ENCODE measurements at places on chromosomes 11 and 22.

- DNase-seq, result no peak
Measured at GRCh38 chr11:72751116-72752087, 806 bp downstream of the ARAP1 start.

DNA sequence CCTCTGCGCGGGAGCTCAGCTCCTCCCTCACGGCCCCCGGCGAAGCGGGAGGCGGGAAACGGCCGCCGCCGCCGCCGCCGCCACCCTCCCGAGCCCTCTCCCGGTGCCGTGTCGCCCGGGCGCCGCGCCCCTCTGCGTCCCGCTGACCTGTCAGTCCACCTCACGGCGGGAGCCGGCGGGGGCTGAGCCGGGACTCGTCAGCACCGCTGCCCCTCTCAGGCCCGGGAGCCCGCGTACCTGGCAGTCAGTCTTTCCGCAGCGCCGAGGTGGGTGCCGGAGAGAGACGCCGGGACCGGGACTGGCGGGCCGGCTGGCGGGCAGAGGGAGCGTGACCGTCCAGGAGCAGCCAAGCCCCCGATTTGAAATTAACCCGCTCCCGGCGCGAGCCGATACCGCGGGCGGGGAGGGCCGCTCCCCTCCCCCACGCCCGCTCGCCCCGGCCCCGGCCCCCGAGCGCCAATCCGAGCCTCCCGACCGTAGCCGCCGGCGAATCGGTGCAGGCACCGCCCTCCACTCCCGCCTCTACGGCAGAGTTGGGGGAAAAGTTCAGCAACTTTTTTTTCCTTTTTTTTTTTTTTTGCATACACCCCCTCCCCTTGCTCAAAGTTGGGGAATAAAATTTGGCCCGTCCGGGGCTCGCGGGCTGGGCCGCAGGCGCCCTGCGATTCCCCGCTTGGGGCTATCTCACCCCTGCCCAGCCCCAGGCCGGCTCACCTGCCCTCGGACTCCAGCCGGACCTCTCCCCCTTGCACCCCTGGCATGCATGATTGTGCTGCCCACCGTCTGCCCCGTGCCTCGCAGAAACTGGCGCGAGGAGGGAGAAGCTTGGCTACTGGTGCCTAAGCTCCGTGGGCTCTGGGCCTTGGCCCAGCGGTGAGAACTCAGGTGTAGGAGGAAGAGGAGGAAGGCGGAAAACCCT, 774 bp upstream of the E2F8 start:
- DNase-seq, result no peak

- no peak for DNase-seq
Measured at GRCh38 chr11:65786786-65787636, at the start of gene OVOL1. Gene OVOL1, plus strand, starts transcription at chr11:65787063. Its CDS starts 311 bp downstream, at chr11:65787374.

GRCh38 chr11:76601272-76601671, 69.3 kb downstream of the LRRC32 start:
- no peak for DNase-seq

DNA sequence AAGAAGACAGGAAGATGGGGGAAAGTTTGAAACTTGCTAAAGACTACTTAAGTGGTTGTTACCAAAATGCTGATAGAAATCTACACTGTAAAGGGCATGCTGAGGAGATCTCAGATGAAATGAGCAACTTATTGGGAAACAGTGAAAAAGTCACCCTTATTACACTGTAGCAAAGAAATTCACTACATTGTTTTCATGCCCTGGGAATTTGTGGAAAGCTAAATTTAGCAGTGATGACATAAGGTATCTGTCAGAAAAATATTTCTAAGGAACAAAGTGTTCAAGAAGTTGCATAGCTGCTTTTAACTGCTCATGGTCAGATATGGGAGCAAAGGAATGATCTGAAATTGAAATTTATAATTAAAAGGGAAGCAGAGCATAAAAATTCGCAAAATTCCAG, 702.4 kb upstream of the LRRC4C start:
- DNase-seq, result no peak

- no peak for DNase-seq
Measured at GRCh38 chr22:30279046-30279788, 10.1 kb downstream of the CASTOR1 start.
